ENCODE measurements at places on chromosomes 7 and 10.

DNA sequence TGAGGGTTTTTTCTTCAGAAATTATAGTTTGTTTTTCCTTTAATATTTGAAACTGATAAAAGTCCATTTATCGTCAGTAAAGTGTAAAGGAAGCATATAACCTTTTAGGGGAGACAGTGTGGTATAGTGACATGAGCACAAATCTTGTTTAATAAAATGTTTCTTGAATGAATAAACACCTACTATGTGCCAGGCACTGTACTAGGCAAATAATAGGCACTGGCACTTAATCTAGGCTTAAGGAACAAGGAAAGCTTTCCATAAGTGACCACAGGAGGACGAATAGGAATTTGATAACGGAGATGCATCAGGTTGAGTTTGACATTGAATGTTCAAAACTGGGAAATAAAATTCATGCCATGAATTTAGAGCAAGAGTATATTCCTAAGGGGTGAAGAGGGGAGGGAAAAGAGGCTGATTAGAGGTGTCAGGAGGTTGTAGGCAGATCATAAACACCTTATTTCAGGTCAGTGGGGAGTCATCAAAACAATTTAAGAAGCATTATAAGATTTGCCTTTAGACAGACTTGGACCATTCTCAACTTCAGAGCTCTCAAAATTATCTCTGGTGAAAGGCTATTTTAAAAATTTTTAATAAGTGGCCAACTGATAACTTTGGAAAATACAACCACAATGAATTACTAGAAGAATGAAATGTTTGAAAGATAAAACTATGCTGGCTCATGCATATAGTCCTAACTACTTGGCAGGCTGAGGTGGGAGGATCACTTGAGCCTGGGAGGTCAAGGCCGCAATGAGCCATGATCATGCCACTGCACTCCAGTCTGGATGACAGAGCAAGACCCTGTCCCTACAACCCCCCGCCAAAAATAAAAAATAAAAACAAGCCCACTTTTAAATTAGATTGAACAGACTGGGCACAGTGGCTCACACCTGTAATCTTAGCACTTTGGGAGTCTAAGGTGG, 22.4 kb downstream of the RALA start:
- no peak for DNase-seq

DNA sequence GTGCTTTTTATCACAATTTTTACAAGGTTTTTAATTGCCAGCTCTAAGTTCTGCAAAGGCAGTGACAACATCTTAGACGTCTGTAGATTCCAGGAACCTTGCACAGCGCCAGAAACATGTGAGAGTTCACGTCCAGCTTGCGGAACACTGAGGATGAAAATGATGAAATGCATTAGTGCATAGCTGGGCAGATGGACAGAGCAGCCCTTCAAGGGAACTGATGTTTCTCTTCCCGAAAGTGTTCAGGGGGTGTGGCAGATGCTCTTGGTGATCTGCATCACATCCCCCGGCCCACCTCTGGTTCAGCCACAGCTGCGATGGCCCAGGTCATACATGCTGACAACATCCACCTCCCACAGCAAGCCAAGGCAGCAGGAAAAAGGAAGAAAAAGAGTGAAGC, 40.9 kb downstream of the ITIH5 start:
- DNase-seq: no peak

DNA sequence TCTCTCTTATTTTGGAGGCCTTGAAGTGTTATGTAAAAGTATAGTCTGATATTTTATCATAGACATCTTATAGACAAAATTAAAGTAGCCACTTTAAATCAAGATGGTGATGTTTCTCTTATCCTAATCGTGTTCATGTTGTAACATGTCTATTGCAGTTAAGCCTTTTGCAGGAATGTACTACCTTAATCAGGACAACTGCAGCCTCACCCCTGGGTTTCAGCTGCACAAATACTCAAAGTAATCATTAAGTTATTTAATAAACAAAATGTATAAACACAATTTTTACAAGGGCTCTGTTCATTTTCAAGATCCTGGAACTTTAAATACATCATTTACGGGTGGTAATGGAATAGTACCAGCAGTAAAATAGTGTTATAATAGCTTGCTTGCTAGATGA, 14.4 kb upstream of the KIF5B start:
- no peak for DNase-seq

GRCh38 chr7:156026603-156027002, 214.3 kb upstream of the SHH start:
- DNase-seq: no peak

DNA sequence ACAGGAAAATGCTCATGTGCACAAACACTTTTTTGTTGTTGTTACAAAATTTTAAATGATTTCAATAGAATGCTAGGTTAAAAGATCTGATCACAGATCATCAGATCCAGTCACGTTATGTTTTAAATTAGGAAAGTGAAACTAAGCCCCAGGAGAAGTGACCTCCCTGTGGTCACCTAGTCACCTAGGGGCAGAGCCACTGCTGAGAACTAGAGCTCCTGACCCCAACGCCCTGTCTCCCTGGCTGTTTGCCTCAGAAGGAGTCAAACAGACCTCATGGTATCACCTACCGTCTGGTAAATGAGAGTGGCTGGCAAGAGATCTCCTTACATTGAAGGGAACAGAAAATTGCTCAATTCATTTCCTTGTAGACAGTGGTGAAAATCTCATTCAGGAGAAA, 447.3 kb downstream of the ADRA2A start:
- DNase-seq: no peak

GRCh38 chr7:156656598-156656997, 16.0 kb downstream of the RNF32 start:
- no peak for DNase-seq

DNA sequence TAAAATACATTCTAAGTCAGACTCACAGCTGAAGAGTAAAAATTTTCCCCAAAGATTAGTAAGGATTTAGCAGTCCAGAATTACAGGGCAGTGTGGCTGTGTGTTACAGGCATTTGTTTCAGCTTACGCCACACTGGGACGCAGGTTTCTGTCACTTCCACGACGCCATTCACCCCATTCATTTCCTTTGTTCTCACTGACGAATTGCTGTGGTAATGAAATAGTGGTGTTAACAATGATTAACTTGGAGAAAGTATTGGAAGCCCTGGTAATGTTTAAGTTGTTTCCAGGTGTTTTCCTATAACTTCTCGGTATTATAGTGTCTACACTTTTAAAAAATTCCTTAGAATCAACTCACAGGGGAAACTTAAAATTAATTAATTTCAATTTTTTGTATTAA, 370.9 kb downstream of the SH2D4B start:
- no peak for DNase-seq

GRCh38 chr7:116966601-116967000, 13.3 kb downstream of the ST7 start:
- no peak for DNase-seq

All from fibroblast of the conjunctiva (primary cell).